ENCODE measurements at places on chromosomes 12 and 14.

- no peak for DNase-seq
These were observed 37.7 kb upstream of the NR1H4 start for GRCh38 chr12:100435957-100436356.

GRCh38 chr12:56271031-56271430, 4.3 kb downstream of the COQ10A start:
- no peak for DNase-seq

- no peak for DNase-seq
These were observed 642.7 kb downstream of the DIO2 start for GRCh38 chr14:79568594-79568993.

DNA sequence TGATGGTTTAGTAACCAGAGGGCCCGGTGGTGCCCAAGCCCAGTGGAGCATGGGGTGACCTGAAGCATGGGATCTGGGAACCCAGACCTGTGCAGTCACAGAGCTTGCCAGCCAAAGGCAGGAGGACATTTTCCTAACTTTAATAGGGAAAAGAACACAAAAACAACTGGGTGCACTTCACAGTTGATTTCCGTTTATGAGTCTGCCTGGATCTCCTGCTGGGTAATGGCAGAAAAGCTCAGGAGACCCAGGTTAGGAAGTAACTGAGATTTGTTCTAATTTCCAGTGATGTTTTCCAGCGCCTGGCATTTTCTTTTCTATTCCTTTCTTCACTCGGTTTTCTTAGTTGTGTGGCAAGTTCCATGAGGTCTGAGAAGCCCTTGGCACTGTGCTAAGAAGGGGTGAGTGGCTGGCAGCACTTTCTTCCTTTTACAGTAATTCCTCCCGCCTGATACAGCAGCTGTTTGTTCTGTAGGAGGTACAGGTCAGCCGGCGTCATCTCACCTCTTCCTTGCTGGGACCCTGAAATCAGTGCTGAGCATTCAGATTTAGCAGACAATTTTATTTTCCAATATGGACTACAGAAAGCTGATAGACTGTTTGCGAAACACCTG, 5.1 kb downstream of the CACNA1C start:
- DNase-seq: no peak

- DNase-seq: no peak
These were observed 216.7 kb downstream of the TMEM132C start for GRCh38 chr12:128483526-128484255.

DNA sequence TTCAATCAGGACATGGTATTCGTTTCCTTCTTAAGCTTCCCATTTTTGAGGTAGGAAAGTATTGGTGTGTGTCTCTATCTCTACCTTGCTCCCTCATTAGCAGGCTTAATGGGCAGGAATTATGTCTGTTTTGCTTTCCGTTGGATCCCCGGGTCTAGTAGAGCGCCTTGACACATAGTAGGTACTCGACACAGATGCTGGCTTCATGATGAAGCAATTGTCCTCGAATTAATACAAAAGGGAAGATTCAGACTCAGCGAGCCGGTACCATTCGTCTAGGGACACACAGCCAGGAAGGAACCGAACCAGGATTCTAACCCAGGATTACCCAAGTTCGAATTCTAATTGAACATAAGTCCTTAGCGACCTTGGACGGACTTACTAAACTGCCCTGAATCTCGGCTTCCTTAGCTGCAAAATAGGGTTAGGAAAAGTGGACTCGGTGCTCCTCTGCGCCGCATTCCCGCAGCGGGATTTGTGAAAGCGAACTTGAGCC, 496 bp upstream of the ISCU start:
- no peak for DNase-seq

GRCh38 chr12:81257947-81258551, 180.2 kb downstream of the ACSS3 start:
- DNase-seq: no peak

DNA sequence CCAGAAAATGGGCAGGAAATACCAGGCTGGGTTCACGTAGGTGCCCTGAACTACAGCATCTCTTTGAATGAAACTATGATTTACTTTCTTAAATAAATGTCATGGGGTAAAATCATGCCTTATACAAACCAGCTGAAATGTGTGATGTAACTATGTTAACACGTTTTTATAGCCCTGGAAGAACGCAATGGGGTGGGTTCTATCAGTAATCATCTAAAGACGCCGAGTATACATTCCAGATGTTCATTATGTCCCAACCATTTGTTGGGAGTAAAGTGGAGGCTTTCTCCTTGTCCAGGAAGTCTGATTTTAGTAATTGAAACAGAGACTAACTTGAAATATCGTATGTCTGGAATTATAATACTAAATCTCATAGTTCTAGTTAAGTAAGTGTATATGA, 16.2 kb upstream of the IGF1 start:
- no peak for DNase-seq

DNA sequence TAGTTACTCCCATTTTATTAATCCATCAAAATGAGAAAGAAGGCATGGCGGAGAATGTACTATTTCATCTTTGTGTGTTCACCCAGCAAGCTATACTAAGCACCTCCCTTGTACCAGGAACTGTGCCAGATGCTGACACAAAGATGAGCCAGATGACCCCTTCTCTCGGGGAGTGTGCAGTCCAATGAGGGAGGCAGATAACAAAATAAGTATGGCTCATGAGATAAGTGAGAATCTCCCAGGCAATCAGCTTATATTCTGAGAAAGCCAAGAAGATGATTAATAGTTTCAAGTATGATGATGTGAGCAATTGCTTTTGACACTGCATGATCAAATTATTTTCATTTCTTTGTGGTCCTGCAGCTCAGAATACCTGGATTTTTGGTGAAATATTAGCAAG, 1.3 kb upstream of the TMEM233 start:
- no peak for DNase-seq

DNA sequence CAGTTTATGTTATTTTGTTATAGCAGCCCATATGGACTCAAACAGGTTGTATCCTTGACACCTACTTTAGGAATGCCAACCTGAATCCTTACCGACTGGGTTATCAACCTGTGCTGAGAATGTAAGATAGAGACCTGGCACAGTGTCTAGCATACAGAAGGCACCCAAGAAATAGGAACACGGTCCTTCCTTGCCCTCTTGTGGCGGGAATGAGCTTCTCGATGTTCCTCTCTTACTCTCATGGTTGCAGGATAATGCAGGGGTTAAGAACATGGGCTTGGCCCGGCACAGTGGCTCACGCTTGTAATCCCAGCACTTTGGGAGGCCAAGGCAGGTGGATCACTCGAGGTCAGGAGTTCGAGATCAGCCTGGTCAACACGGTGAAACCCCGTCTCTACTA, 6.5 kb downstream of the C12orf43 start:
- DNase-seq: no peak

DNA sequence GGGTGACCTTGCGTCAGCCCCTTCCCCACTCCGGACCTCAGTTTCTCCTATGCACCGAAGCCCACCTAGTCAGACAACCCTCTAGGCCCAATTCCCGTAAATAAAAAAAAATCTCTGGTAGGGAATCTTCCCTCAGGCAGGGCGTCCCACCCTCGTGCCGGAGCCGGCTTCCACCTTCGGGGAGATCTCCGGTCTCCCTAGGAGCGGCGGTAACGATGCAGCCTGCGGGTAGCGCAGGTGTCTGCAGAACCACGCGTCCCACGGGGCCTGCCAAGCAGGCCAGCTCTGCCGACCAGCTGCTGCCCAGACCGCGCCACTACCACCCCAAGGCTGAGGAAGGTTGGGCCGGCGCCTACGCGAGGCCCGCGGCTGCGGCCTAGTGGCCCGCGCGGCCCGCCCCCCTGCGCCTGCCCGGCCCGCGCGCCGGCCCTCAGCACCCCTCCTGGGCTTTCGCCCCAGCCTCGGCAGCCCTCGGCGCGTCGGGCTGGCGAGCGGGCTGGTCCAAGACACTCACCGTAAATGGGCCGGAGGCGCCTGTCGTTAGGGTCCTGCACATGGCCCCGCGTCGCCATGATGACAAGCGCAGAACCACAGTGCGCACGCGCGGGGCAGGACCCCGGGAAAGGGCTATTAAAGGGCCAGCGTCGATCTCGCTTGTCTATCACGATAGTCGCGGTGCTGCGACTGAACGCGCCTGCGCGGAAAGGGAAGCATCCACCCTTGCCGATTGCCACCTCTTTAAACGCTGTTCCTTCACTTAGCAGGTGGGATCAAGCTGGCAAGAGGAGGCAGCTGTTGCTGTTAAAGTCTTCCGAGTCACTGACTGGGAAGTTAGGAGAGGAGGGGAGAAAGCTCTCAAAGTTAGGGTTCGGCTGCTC, at the start of gene NAA25:
Gene NAA25, minus strand, starts transcription at position 582 of the 878 bp plus-strand sequence. Its CDS starts 10 bp downstream, at position 572.
- DNase-seq: peak; percentile 78

DNA sequence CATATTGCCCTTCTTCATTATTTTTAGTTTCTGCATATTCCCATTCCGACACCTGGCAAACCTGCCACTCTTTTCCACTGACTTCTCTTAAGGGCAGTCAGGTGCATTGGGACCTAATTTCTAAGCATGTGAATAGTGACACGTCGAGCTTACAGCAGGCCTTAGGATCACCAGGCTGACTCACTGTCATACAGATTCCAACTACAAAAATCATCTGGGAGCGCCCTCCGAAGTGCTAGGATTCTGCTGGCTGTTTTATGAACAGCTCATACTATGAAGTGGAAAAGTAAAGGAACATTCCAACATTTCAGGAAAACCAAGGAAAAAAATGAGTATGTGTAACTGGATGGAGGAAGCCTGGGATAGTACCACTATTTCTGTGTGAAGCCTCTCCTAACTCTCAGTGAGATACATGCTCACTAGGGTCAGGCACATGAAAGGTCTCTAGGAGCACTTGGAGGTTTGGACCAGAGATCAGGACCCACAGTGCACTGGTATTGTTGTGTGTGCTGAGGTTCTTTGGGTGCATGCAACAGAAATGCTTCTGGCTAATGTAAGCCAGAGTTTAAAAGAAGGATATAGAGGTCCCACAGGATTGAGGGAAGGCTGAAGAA, 257.4 kb downstream of the ZFP36L1 start:
- DNase-seq: no peak

GRCh38 chr14:32571995-32572866, 243.1 kb downstream of the AKAP6 start:
- DNase-seq: no peak

GRCh38 chr12:52164624-52165023, 27.2 kb downstream of the KRT80 start:
- no peak for DNase-seq

GRCh38 chr12:109639151-109639872, 65.7 kb downstream of the MVK start:
- DNase-seq: no peak

GRCh38 chr14:28163897-28164296, 602.7 kb upstream of the FOXG1 start:
- DNase-seq: no peak

DNA sequence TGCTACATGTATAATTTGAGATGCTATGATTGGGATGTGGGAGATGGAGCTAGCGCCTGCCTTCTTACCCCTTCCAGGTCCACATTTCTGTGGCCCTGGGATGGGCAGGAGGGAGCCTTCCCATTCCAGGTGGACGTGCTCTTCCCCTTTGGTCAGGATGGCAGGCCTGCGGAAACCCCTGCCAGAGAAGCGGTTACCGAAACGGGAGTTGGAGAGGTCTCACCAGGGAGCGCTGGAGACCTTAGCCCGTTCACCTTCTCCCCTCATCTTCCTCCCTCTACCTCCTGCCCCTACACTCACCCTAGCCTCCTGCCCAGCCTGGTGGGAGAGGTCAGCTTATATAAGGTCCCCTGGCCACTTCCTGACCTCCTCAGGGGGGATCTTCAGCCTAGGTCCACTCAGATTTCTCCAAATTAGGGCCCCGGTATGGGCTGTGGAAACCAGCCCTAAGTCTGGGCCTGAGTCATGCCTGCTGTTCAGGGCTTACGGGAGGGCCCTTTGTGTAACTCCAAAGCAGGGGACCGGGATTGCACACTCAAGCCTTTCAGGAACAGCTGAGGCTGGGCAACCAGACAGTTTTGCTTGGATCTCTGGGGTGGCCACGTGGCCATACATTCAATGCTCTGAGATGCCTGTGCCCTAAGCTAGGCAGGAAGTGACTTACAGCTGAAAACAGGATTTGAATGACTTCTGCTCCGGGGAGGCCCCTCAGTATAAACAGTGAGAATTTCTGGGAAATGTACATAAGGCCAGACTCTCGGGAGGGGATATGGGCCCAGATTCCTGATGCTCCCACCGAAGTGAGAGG, 10.2 kb upstream of the MEG3 start:
- DNase-seq: no peak

GRCh38 chr12:96989916-96990315, 82.9 kb downstream of the NEDD1 start:
- no peak for DNase-seq

GRCh38 chr12:95304673-95305198, 87.1 kb downstream of the VEZT start:
- DNase-seq: no peak

GRCh38 chr14:74526854-74527585, 33.5 kb downstream of the ISCA2 start:
- no peak for DNase-seq

- DNase-seq: no peak
These were observed 2.2 kb downstream of the DPF3 start for GRCh38 chr14:72891666-72892102.

DNA sequence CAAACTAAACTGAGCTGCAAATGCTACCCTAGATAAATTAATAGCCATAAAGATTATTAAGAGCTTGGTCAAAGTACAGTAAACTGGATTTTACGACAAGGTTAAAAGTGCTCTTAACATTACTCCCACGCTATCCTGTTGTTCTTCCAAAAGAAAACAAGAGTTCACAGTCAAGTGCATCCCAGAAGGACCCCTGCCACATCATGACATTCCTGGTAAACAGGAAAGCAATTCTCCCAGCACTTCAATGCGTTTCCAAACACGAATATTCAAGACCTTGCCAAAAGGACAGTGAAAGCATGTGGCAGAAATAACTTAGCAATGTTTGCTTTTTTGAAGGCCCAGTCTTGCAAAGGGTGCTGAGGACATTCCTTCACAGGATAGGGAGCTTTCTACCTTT, 11.2 kb downstream of the SPRING1 start:
- no peak for DNase-seq

DNA sequence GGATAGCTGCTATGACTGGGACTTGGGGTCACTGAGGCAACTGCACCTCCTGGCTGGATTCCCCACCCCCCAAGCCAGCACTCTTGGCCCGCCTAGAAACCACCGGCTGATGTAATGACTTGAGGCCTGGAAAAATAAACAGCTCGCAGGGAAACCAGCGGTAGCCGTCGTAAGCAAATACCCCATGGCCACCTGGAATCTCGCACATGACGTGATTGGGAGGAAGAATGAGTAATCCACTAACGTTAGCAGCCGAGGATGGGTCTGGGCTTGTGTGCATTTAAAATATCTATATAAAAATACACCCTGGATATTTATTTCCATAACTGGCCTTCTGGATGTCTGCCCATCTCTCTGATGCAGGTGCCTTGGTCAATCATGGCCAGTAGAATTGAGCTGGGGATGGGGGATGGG, 120.1 kb downstream of the SMOC1 start:
- DNase-seq: no peak

GRCh38 chr14:72049462-72049861, 117.2 kb downstream of the RGS6 start:
- DNase-seq: peak; percentile 12
